ENCODE measurements at places on chromosomes 12 and 14.
A peak's percentile ranks its signal among the peaks of the same experiment; 100 is the strongest.

GRCh38 chr14:54440037-54440436, 1.1 kb downstream of the CNIH1 start:
- DNase-seq = peak; percentile 27

- DNase-seq = peak; percentile 18
Observed at GRCh38 chr14:52879958-52880357, 70.9 kb downstream of the FERMT2 start.

DNA sequence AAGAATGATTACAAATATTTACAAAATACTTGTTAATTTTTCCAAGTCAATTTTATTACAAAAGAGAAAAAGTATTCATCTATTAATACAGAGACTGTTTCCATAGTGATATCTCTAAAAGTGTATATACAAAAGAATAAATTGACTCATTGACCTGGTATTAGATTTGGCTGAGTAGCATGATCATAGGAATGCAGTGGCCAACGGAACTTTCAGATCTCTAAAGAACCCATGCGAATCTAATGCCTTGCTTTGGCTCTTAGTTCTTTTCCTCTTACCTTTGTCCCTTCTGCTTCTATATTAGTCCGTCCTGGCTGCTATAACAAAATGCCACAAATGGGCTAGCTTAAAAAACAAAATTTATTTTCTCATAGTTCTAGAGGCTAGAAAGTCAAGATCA, 717.8 kb downstream of the TMTC2 start:
- DNase-seq = no peak

DNA sequence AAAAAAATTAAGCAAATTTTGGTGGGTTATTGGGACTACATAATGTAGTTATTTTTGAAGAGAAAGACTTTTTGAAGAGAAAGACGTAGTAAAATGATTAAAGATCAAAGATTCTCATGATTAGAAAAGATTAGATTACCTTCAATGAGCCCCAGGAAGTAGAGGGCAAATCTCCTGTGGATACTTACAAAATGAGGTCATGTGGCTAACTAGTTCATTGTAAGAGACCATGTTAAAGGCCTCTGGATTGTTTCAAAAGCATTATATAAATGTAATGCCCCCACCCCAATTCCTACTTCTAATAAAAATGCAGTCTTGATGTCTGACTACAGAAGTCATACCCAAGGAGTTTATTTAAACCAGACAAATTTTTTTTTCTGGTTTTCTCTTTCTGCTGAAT, 93.3 kb downstream of the ERGIC2 start:
- no peak for DNase-seq

- DNase-seq = no peak
Observed at GRCh38 chr12:89870413-89871184, 162.0 kb upstream of the ATP2B1 start.

DNA sequence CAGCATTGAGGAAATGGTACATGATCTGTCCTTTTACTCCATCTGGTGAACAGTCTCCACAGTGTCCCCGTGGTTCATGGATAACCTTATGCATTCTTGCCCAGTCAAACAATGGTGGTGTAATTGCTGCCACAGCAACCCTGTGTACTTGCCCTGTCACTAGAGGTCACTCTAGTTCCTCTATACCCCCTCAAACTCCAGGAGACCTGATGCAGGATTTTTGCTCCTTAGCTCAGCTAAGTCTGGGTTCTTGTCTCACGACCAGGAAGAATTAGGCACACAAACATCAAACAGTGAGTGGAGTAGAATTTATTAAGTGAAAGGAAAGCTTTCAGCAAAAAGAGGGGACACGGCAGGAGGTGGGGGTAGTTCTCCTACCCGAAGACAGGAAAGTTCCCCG, 24.7 kb upstream of the EEA1 start:
- peak; percentile 28 for DNase-seq

- no peak for DNase-seq
Observed at GRCh38 chr12:48199774-48200221, 3.3 kb downstream of the OR10AD1 start.
